ENCODE measurements at places on chromosomes 7 and 10. TPM values are rescaled to one million over a fixed set of nuclear protein-coding genes. Genes with fewer than 3 reads are reported as not detected.

GTF2IRD2 gene
- 10.0 TPM for total RNA-seq

GRCh38 chr10:29823553-29824080 lies 188.8 kb upstream of the SVIL start:
- H3K27me3 ChIP-seq, result no peaks in the 10 kb centered on the region
- no peak for DNase-seq
- H3K27ac ChIP-seq, result no peak overlapping the region
- H3K4me1 ChIP-seq, result peaks cover 13% of the 10 kb centered on the region
- no peaks in the 10 kb centered on the region for H3K36me3 ChIP-seq

- no peak overlapping the region for H3K4me3 ChIP-seq
- DNase-seq, result no peak
- no peaks in the 10 kb centered on the region for H3K27me3 ChIP-seq
- no peak overlapping the region for H3K27ac ChIP-seq
- no peaks in the 10 kb centered on the region for H3K36me3 ChIP-seq
Observed at GRCh38 chr7:51288896-51289622, 27.6 kb downstream of the COBL start.

GRCh38 chr7:41051535-41051934 lies 651.4 kb downstream of the INHBA start:
- H3K27ac ChIP-seq, result no peak overlapping the region
- H3K27me3 ChIP-seq, result no peaks in the 10 kb centered on the region
- no peaks in the 10 kb centered on the region for H3K36me3 ChIP-seq
- H3K4me3 ChIP-seq, result no peak overlapping the region

- no peak overlapping the region for H3K4me3 ChIP-seq
- peaks cover 2% of the 10 kb centered on the region for H3K27me3 ChIP-seq
- no peak for DNase-seq
- H3K27ac ChIP-seq, result no peak overlapping the region
- H3K4me1 ChIP-seq, result peaks cover 10% of the 10 kb centered on the region
Observed at GRCh38 chr10:11808808-11809207, 14.3 kb upstream of the PROSER2 start.

GRCh38 chr10:72819053-72819452 lies 74.5 kb upstream of the OIT3 start:
- H3K27me3 ChIP-seq, result no peaks in the 10 kb centered on the region
- no peak overlapping the region for H3K4me3 ChIP-seq
- H3K36me3 ChIP-seq, result no peaks in the 10 kb centered on the region

DNA sequence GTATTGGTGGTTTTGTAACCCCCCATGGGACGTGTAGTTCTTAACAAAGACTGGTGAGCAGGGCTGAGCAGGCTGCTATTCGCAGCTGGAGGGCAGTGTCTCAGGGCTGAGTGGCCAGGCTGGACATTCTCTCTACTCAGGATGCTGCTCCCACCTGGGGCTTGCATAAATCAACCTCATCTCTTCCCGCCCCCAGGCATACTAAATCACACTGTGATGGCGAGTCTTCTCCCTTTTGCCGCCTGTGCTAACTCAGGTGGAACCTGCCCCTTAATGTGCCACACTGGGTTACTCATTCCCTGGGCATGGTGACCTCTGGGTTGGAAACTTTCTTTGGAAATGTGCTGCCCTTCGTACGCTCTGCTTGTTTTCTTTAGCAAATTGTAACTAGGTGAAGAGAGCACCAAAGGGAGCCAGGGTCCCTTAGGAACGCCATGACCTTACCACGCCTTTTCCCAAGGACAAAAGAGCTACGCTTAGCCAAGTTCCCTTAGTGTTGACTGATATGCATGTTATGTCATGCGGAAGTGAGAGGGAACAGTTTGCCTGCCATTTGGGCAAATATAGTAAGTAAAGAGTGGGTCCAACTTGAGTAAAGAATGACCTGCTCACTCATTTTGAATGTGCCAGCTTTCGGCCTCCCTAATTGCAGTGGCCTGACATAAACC lies 40.4 kb upstream of the COBL start:
- no peak for DNase-seq
- no peaks in the 10 kb centered on the region for H3K27me3 ChIP-seq
- no peaks in the 10 kb centered on the region for H3K36me3 ChIP-seq
- no peak overlapping the region for H3K4me3 ChIP-seq
- H3K4me1 ChIP-seq, result no peaks in the 10 kb centered on the region

GRCh38 chr7:138196971-138197896 lies 121.0 kb downstream of the AKR1D1 start:
- H3K4me3 ChIP-seq, result no peak overlapping the region
- H3K4me1 ChIP-seq, result no peaks in the 10 kb centered on the region
- DNase-seq, result no peak
- H3K27ac ChIP-seq, result no peak overlapping the region
- H3K36me3 ChIP-seq, result no peaks in the 10 kb centered on the region
